Activated T-helper 17 cell treated with anti-CD3 and anti-CD28 coated beads, Interleukin-2, amount 50 U/mL, for 72 hours (primary cell): ENCODE measurements at places on chromosomes 7 and 10. TPM values are rescaled to one million over a fixed set of nuclear protein-coding genes. Genes with fewer than 3 reads are reported as not detected.

CALN1 gene
- total RNA-seq, result not detected

PRSS37 gene
- total RNA-seq, result not detected

OR2A12 gene
- not detected for total RNA-seq

KCND2 gene
- not detected for total RNA-seq

NXPH1 gene
- not detected for total RNA-seq
